ENCODE measurements at places on chromosomes 12 and 14.

GRCh38 chr12:87953256-87953860, 75.8 kb downstream of the C12orf50 start:
- no peak for DNase-seq

DNA sequence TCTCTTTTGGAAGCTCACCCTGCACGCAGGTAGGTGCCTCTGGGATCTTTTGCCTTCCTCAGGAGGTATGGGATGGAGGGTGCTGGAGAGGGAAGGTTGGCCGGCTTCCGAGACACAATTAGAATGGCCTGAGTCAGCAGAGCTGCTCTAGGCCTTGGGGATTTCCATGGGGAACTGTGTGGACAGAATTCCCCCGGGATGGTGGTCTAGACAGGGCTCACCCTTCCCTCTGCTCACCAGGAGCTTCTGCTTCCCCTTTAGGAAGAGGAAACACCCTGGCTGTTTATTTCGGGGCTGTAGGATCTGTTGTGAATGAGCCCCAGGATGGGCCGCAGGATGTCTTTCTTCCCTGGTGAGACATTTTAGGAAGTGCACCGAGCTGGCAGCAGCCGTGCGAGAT, 43.7 kb upstream of the TMED10 start:
- no peak for DNase-seq

GRCh38 chr14:94052662-94053061, 26.5 kb downstream of the OTUB2 start:
- no peak for DNase-seq

GRCh38 chr12:57864442-57865083, 18.0 kb upstream of the CTDSP2 start:
- no peak for DNase-seq

- no peak for DNase-seq
Measured at GRCh38 chr14:72892879-72893635, 844 bp downstream of the DPF3 start.

- no peak for DNase-seq
Measured at GRCh38 chr12:112297188-112297587, 85.0 kb downstream of the HECTD4 start.

- DNase-seq: no peak
Measured at GRCh38 chr14:60396718-60397343, 89.0 kb downstream of the C14orf39 start.

DNA sequence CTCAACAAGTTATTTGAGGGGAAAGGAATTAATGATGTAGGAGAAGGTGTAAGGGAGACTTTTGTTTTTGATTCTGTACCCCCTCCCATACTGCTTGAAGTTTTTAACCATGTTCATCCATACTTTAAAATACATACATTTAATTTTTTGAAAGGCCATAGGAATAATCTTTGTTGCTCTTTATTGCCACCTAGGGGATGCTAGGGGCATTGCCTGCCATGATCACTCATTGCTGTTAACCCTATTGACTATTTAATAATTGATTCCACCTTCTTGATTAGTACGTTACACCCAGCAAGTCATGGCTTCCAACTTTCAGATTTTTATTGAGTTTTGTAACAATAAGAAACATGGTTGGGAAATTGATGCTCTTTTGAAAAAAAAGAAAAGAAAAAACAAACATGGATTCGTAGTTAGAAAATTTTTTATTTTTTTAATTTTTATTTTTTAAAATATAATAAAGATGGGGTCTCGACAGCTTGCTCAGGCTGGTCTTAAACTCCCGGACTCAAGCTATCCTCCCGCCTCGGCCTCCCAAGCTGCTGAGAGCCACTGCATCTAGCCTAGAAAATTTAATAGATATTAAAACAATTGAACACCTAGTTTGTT, 8.5 kb upstream of the PRKAB1 start:
- DNase-seq: no peak

- no peak for DNase-seq
Measured at GRCh38 chr12:41514907-41515306, 326.8 kb downstream of the PDZRN4 start.

DNA sequence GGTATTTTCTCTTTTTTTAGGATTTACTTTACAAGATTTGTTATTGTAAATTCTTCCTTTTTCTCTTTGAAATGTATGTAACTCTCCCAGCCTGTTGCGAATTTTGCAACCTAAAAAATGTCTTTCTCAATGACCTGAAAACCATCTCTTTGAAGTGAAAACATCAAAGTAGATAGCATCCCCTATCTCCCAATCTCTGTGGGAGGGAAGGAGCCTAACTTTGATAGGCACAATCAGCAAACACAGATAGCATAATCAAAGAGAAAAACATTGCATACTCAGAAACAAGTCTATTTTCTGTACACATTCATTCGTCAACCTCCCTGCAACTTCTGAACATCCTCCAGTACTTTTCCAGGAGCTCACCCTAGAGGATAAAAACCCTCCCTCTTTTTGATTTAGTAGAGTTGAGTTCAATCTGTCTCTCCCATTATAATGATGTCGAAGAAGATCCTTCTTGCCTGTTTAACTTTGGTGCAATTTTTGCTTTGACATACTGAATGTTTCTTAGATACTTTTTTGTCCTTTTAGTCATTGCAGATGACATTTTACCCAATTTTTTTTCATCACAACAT, 849.2 kb upstream of the LRFN5 start:
- no peak for DNase-seq

DNA sequence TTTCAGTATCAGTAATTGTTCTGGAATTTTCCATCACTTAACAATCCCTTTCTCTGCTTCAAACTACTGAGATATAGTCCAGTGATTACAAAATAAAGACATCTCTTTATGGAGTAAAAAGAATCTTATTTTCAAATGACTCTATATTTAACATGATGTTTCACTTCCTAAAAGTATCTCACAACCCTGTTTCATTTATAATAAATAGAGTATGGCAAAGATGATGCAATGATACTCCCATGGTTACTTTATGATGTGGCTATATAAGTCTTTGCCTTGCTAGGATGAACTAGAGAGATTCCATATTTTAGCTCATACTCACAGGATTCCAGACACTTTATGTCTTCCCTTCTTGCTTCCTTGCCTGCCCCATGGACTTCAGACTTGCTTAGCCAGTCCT, 953.5 kb upstream of the MDGA2 start:
- no peak for DNase-seq

- no peak for DNase-seq
Measured at GRCh38 chr12:5114436-5114835, 70.8 kb downstream of the KCNA5 start.

- DNase-seq: no peak
Measured at GRCh38 chr12:52126050-52126604, 46.6 kb downstream of the SMIM41 start.

DNA sequence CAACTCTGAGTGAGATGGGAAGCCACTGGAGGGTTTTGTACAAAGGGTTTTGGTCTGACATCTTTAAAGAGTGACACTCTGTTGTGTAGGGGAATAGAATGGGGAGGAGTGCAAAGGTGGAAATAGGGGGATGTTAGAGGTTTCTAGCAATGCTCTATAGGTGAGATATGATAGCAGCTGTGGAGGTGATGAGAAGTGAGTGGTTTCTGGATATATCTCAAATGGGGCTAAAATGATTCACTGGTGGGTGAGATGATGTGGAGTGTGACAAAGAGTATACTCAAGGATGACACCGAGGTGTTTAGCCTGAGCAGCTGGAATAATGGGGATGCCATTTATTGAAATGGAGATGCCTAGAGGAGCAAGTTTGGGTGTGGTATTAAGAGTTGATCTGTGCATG, 426.4 kb downstream of the PCNX1 start:
- DNase-seq: no peak

GRCh38 chr12:116174006-116174405, 103.5 kb downstream of the MED13L start:
- DNase-seq: no peak

DNA sequence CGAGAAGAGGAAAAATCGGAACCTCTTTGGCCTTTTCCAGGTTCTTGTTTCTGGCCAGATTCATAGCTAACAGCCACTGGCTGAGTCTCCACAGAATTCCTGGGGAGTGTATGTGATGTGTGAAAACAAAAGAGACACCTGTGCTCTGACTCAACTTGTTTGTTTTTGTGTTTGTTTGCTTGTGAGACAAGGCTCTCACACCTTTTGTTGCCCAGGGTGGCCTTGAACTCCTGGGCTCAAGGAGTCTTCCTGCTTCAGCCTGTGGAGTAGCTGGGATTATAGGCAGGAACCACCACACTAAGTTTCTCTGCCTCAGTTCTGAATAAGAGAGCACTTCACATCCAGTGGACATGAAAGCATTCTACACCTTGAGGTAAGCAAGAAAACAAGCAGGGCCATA, 22.7 kb downstream of the MFAP5 start:
- DNase-seq: no peak

- DNase-seq: no peak
Measured at GRCh38 chr12:54631988-54632728, 2.5 kb downstream of the LACRT start.

- no peak for DNase-seq
Measured at GRCh38 chr12:83198291-83199015, 511.7 kb downstream of the TMTC2 start.

DNA sequence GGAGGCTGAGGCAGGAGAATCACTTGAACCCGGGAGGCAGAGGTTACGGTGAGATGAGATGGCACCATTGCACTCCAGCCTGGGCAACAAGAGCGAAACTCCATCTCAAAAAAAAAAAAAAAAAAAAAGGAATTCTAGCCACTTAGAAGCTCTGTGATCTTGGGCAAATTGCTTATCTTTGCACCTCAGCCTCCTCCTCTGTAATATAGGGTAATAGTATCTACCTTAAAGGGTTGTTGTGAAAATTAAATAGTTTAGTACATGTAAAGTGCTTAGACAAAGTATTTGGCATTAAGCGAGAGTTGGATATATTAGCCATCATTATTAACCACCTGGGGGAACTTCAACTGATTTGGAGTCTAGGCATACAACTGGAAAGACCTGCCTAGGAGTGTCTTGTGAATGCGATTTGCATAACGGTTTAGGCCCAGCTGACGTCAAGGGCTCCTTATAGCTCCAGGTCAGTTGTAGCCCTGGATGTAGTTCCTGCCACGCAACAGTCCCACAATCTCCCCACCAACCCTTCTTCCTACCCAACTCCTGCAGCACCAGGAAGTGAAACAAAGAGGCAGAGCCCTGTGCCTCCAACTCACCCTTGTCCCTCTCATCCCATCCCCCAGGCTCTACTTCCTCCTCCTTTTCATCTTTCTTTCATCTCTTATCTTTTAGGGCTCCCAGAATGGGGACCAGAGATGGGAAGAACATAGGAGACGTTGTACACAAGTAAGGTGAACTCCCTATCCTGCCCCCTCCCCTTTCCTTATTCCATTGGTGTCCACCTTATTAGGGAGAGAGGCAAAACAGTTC, 2.1 kb upstream of the IL23A start:
- no peak for DNase-seq

DNA sequence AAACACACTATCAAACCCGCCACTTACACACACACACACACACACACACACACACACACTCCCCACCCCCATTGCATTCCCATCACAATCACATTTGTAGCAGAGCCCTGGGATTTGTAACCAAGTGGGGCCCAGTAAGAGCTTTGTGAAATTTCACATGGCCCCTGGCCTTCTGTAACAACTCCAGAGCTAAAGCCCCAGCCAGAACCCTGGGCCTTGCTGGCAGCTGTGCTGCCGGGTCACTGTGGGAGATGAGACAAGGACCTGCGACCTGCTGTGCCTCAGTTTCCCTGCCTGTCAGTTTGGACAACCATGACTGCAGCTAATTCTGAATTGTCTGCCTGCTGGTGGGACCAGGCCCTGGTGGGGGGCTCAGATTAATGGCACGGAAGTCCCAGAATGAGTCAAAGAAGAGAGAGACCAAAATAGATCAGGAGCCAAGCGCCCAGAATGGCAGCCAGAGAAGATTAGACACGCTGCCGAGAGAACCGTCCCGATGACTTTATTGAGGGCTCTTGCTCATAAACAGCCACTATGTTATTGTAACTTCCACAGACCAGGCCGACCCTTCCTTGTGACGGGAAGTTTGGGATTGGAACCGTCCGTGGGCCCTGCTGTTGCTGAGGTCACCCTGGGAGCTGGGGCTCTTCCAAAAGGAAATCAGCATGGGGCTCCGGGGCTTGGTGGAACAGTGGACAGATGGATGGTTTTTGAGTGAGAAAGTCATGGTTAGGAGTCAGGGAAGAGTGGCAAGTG, 123.1 kb downstream of the ZFP36L1 start:
- DNase-seq: no peak

DNA sequence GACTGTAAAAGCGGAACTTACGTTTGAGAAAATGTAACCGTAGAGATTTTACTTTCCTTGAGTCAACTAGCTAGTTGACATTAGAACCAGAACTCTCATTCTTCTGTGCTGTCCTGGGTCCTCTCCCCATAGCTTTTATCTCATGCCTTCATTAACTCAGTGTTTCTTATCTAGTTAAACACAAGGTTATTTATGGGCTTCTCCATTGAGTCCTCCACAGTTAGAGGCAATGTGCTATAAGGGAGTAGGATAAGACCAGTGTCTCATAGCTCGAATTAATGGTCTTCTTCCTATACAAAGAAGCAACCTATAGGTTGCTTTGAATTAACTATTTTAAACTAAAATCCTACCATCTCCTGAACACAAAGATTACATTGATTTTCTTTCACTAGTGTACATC, 129.8 kb downstream of the ACSS3 start:
- no peak for DNase-seq

DNA sequence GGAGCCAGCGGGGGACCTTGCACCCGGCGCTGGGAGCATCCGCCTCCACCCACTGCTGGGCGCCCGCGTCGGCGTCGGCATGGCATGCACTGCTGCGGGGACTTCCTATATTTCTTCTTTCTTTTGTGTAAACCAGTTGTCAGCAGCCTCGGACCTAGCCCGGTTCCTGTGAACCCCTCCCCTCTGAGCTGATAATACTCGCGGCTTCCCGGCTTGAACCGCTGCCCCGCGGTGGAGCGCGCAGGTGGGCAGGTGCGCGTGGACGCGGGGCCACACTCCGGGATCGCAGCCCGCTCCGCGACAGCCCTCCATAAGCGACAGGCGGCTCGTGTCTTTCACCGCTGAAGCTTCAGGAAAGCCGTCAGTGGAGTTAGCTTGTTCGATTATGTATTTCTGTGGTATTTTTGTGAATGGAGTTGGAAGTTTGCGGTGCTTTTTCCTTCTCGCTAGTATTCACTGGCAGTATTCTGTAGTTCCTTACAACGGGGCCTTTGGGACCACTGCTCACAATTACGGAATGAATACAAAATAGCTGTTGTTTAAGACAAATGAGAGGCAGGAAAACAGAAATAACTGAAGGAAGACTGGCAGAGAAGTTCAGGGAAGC, 870 bp downstream of the BMAL2 start:
- no peak for DNase-seq

- no peak for DNase-seq
Measured at GRCh38 chr12:98109266-98109665, 406.1 kb upstream of the TMPO start.

- no peak for DNase-seq
Measured at GRCh38 chr12:5139751-5140150, 96.1 kb downstream of the KCNA5 start.
